ENCODE measurements at places on chromosomes 1 and 21.

- no peak for DNase-seq
Observed at GRCh38 chr1:170659399-170660035, 4.4 kb upstream of the PRRX1 start.

DNA sequence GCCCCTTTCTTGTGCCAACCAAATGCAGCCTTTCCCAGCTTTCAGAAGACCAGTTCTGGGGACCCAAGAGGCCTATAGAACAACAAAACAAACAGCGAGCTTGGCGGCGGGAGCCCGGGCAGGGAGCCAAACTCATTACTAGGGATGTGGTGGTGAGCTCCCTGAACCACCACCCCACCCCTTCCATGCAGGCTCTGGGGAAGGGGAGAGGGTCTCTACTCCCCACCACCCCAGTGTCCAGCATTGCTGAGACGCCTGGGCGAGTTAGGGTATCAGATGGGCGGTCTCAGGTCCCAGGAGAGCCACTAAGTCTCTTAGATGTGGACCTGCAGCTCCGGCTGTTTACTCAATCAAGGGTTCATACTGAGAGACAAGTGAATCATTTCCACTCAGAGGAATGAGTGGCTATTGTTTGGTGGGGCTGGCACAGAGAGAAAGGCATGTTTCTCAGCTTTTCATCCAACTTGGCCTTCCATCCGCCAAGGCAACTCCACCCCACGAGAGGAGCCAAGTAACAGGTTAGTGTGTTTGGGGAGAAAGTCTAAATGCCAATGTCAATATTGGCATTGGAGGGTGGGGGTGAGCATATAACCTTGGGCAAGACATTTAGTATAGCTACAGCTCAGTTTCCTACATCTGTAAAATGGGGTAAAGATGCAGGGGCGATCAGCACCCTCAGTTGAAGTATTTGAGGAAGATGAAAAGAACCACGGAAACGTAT, 40.9 kb downstream of the PLXNA2 start:
- peak; percentile 90 for DNase-seq

GRCh38 chr1:39268906-39269305, 64.4 kb downstream of the MACF1 start:
- peak; percentile 25 for DNase-seq

DNA sequence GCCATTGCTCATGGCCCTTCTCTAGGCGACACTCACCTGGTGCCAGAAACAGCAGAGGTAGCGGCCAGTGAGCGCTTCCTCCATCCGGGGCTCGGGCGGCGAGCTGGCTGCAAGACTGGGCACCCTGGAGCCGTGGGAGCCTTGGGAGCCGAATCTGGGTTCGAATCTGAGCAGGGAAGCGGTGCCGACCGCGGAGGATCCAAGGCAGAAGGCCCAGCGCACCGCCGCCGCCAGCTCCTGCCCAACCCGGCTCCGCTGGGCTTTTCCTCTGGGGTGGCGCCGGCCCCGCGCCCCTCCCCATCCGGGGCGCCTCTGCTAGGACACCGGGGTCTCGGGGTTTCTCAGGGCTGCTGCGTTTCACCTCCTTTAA, 1.7 kb upstream of the PRDM16 start:
- DNase-seq, result peak; percentile 44

DNA sequence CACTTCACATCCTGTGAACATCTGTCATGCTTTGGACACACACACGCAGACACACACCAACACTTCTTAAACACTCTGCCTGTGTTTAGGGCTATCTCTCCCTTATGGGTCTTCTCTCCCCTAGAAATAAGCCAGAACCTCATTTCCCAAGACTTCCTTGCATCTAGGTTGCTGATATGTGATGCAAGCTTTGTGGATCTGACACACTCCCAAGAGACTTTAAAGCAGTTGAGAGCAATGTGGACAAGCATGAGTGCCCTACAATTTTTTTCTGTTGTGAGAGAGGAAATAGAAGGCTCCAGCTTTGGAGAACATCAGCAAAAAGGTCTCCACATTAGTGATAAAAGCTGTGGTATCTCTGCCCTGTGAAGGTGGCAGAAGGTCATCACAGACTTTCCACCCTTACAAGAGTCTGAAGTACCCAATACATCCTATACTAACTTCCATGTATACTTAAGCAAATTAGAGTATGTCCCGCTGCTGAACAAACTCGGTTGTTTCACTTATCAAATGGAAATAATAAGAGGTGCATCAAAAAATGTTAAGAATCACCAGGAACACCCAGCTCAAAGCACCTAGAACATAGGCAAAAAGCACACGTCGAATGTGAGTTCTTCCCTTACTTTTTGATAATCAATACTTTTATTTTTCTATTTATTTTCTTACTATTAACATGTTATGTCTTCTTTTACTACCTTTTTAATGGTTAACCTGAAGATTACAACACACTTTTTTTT, 267.6 kb downstream of the SETD4 start:
- no peak for DNase-seq

DNA sequence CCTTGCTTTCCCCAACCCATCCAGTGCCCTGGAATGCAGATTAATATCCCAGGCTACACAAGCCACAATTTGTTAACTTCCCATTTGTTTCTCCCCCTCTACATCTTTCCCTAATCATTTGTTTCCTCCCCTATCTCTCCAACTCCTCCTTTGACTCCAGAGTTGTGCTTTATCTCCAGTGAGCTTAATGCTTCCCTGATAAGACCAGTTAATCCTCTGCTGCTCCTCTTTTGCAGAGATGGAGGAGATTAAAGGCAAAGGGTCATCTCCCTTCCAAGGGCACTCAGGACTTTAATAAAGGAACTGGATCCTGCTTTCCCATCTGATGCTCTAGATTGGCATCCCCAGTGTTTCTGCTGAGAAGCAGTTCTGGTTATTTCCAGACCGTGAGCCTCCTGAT, 7.1 kb downstream of the FAM78B start:
- DNase-seq, result no peak

DNA sequence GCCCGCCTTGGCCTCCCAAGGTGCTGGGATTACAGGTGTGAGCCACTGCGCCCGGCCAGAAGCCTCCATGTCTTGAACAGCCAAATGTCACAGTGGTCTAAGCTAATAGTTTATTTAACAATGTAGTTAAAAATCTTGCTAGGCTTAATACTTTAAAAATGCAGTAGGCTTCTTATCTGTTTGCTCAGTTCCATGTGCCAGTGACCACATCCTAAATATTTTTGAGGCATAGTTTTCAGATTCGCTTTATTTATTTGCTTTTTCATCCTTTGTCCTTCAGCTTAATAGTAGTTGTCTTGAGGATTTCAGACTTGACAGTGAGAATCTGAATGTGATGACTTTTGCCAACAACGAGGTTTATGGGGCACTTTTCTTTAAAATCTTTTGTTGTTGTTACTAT, 59.9 kb upstream of the PRRX1 start:
- peak; percentile 13 for DNase-seq

GRCh38 chr21:39911286-39912199, 44.3 kb downstream of the PCP4 start:
- no peak for DNase-seq

GRCh38 chr1:9613625-9614299, 25.1 kb downstream of the TMEM201 start:
- no peak for DNase-seq

GRCh38 chr1:166304131-166304530, 137.3 kb upstream of the FAM78B start:
- no peak for DNase-seq

DNA sequence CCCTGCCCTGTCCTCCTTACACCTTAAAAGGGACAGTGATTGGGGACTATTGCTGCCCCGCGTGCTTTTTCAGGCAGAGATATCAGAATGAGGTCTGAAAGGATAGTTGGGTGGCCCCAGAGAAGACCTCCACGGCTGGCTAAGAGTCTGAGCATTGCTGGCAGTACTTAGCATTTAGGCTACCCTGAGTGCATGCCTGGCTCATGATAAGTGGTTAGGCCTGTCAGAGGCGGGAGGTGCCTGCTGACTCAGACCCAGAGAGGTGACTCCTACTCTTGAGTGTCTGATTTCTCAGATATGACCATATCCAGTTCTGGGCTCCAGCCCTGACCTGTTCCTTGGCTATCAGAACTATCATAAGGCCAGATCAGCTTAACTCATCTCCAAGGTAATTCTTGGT, 213.7 kb downstream of the PBX1 start:
- peak; percentile 90 for DNase-seq

DNA sequence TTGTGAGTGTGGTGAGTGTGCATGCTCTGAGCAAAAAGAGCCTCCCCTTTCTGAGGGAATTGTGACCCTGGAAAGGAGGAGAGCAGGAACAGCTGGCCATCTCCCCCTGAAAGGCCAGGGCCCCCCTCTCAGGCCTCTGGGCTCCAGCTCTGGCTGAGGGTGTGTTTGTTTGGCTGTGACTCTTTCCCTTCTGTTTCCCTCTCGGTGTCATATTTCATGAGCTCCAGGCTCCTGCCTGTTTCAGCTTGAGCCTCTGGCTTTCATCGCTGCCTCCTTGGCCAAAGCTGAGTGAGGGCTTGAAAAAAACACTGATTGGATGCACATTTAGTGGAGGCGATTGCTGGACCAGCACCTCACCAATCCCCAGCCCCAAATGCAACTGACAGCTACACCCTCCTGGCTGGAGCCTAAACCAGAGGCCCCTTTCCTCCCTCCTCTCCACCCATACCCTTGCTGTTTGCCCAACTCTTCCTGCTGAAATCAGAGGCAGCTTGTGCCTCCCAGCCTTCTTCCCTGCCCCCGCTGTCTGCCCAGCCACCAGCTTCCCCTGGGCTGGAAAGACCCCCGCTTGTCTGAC, 64.1 kb downstream of the DDR2 start:
- DNase-seq, result peak; percentile 92

DNA sequence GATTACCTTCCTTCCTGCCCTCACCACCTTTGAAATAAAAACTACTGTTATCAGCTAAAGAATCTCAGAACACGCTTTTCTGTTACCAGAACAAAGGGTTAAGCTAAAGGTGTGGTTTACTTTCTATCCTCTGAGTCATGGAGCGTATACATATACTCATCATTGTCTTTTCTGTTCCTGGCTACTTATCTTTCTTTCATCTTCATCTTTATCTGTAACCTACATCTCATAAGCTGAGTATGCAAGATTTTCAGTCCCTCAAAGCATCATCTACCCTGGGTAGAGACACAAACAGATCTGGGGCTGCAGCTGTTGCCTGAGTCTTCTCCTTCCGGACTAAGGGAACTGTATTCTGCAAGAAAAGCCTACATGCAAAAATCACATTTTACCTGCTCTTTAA, 75.6 kb downstream of the LMO4 start:
- no peak for DNase-seq

DNA sequence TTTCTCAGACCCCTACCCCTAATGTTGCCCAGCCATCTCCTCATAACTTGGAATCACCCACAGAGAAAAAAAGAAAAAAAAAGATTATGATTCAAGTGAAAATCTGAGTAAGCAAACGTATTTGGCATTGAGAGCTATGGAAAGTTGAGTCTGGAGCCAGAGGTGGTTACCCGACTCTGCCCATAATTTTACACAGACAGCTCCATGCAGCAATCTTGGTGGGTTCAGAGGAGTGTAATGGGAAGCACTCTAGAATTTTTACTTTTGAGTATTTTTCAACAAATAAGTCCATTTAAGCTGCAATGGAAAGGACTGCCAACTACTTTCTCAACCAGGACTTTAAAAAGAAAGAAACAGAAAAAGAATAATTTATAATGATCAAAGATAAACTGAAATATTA, 62.7 kb downstream of the ZC3H11B start:
- no peak for DNase-seq

DNA sequence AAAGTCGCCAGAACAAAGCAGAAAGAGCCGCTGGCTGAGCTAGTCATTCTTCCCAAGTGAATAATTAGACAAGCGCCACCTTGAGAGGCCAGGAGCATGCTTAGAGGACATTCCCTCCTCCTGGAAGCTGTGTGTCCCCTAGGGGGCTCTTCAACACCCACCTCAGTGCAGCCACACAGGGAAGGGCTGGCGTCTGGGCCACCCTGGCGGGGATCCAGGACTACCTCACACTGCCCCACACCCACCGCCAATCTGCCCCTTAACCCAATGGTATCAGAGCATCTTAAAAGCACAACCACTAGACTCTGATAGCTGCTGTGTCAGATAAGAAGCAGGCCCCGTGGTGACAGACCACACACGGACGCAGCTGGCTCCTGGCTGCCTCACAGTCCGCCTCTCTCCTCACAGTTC, 24.9 kb downstream of the SETD4 start:
- DNase-seq, result no peak

- no peak for DNase-seq
Observed at GRCh38 chr1:32797456-32797855, 19.7 kb downstream of the YARS1 start.

- no peak for DNase-seq
Observed at GRCh38 chr1:167431909-167432650, 86.2 kb downstream of the CD247 start.

Measured in astrocyte of the hippocampus (primary cell).